ENCODE measurements at places on chromosomes 6 and 20.

GRCh38 chr20:32497589-32498224 is 87.4 kb downstream of the NOL4L start:
- DNase-seq: no peak

GRCh38 chr6:17099401-17100059 is 2.3 kb upstream of the STMND1 start:
- no peak for DNase-seq

DNA sequence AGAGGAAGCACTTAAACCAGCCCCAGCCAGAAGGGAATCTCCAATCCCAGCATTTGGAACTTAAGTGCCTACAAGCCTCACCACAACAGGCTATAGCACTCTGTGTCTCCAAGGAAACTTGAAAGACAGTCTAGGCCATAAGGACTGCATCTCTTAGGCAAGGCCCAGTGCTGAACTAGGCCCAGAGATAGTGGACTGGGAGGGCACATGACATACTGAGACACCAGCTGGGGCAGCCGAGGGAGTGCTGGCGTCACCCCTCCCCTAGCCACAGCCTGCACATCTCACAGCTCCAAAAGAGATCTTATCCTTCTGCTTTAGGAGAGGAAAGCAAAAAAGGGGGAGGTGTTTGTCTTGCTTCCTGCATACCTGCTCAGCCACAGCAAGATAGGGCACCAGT is 618.5 kb downstream of the COL12A1 start:
- DNase-seq: no peak

DNA sequence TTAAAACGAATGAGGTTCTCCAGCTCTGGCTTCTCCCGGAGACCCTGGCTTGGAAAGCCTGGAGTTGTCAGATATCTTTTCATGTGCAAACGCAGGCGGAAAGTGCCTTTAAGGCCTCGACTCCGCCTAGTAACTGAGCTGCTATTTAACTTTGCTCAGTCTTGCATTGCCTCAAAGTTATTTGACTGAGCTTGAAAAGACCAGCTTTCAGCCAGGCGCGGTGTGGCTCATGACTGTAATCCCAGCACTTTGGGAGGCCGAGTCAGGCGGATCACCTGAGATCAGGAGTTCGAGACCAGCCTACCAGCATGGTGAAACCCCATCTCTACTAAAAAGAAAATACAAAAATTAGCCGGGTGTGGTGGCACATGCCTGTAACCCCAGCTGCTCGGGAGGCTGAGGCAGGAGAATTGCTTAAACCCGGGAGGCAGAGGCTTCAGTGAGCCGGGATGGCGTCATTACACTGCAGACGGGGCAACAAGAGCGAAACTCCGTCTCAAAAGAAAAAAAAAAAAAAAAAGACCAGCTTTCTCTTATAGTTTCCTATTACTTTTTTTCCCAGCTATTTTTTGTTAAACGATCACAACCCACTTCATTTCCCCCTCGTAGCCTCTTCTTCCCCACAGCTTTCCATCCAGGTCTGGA is 1.9 kb downstream of the GCNT2 start:
- DNase-seq: no peak

GRCh38 chr20:4082406-4083097 is 67.2 kb upstream of the RNF24 start:
- peak; percentile 69 for DNase-seq

DNA sequence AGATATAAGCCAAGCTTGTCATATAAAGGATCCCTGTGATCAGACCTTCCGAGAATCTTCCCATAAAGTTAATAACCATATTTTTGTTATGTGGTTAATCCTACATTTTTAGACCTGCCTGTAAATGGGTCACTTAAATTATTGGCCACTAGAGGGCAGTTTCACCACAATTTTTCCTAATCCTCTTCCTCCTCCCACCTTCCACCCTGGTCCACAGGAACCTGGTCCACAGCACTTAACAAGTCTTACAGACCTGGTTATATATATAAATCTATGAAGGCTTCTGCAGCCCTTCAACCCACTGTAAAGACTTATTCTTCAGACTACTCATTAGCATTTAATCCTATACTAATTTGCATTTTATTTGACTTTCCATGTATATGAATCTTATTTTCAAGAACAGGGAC is 28.3 kb downstream of the MRS2 start:
- DNase-seq: peak; percentile 36

- DNase-seq: peak; percentile 23
These were observed 532.0 kb downstream of the BCKDHB start for GRCh38 chr6:80638213-80639055.

- no peak for DNase-seq
These were observed 57.8 kb upstream of the MRPS10 start for GRCh38 chr6:42275376-42276033.

DNA sequence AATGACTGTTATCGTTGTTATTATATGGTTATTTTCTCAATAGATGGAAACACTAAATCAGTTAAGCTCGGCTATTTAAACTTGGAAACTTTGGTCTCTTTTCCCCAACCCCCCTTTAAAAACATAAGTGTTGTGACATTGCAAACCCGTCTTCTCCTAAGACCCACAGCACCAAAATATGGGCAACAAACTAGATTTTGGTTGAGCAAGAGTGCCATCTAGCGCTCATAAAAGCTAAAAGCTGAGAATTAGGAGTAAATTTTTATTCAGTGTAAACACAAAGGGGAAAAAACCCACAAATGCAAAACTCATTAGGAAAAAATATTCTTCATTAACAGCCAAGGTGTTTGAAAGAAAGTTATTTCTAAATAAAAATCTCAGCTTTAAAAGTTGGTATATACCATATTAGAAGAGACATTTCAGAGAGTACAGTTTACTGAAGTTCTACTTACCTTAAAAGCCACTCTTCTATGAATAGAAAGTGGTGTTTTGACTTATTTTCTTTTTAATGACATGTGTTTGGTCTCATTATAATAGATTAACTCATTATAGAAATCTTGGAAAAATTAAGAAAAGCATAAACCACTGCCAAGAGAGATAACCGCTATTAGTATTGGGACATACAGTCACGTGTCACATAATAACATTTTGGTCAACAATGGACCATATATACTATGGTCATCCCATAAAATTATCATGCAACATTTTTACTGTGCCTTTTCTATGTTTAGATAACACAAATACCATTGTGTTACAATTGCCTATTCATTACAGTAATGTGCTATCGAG is 21.1 kb downstream of the SESN1 start:
- peak; percentile 54 for DNase-seq

DNA sequence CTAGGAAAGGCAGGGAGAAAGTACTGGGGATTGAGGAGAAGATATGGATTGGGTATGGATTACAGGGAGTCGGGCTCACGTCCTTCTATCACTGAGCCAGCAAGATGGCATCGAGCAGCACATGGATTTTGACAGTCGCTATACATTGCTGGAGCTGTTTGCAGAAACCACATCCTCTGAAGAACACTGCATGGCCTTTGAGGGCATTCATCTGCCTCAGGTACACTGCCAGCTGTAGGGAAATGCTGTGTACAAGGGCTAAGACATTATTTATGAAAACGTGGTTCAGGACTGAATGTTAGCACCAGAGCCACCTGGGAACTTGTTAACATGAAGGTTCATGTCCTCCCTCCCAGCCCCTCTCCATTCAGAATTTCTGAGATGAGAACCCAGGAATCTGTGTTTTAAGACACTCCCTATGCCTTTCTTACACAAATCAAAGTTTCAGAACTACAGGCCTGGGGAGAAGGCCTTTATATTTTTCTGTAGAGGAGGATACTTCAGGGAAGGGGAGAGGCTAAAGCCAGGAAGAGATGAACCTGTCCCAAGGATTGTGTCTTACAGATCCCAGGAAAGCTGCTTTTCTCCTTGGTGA is 3.5 kb downstream of the CUL9 start:
- DNase-seq: peak; percentile 31

DNA sequence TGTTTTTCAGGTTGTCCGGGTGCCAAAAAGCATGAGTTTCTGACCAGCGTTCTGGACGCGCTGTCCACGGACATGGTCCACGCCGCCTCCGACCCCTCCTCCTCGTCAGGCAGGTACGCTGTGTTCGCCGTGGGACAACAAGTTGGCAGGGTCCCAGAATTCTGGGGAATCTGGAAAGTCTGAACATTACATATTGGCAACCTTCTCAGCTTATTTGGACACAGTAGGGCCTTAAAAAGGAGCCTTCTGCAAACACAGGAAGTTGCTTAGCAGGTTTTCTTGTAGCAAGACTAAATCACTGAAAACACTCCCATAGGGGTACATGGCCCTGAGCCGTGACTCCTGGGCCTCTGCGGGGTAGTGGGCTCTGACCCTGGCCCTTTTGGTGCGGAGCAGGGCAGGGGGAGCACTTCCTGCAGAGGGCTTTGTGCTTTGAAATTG is 209.7 kb downstream of the SMOC2 start:
- DNase-seq: no peak

DNA sequence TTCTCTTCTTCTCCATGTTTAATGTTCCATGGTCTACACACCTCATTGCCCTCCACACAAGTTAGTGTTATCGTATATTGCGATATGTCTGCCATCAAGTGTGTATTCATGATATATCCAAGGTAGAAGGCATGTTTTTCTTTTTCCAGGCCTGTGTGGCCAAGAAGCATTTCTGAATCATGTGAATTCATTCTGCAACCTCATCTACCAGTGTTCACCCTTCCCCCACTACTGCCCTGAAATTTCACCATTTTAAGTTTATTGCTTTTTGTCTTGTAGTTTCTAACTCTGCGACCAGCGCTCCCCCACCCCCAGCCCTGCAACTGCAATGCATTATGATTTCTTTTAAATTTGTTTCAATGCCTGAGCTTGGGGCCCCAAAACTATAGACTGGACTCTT is 618.0 kb upstream of the FLRT3 start:
- peak; percentile 19 for DNase-seq

DNA sequence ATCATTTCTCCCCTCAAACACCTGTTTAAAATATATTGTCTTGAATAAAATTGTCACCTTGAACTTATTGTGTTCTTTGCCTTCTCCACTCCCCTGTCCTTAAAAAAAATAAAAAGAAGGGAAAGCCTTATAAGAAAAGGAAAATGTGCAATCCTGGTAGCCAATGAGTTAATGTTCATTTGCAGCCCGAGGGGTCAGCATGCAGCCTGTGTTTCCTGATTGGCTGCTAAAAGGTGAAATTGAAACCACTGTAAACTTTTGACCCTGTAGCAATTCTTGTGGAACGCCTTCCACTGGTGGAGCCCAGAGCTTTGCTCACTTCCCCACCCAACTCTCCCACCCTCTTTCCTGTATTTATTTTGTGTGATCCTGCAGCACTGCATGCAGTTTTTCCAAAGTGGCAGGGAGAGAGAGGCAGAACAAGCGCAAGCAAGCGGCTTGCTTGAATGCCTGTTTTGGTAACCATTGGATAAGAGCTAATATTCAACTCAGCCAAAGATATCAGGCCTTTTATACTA is 74.9 kb downstream of the NCOA3 start:
- DNase-seq: peak; percentile 6

- DNase-seq: no peak
These were observed 183.2 kb downstream of the CARMIL1 start for GRCh38 chr6:25462235-25462897.

GRCh38 chr6:156199182-156199581 is 578.0 kb upstream of the ARID1B start:
- no peak for DNase-seq

GRCh38 chr20:50281831-50282591 is 91.4 kb downstream of the CEBPB start:
- DNase-seq: peak; percentile 48

DNA sequence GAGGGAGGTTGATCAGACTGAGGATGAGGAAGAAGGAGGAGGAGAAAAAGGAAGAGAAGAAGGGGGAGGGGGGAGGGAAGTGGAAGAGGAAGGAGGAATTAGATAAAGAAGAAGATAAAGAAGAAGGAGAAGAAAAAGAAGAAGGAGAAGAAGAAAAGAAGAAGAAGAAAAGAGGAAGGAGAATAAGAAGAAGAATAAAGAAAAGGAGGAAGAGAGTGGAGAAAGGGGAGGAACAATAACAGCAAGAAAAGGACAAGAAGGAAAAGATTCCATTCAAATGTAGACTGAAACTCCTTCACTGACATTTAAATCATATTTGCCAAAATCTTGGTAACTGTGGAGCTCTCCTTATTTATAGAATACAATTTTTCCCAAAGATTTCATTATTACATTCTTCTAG is 34.3 kb upstream of the RCAN2 start:
- no peak for DNase-seq

Measured in activated CD8-positive, alpha-beta T cell treated with anti-CD3 and anti-CD28 coated beads for 36 hours (primary cell).